ENCODE measurements at places on chromosomes 5 and 9. TPM values are rescaled to one million over a fixed set of nuclear protein-coding genes. Genes with fewer than 3 reads are reported as not detected.

The ALDH1B1 gene
- total RNA-seq: 25.1 TPM

DNA sequence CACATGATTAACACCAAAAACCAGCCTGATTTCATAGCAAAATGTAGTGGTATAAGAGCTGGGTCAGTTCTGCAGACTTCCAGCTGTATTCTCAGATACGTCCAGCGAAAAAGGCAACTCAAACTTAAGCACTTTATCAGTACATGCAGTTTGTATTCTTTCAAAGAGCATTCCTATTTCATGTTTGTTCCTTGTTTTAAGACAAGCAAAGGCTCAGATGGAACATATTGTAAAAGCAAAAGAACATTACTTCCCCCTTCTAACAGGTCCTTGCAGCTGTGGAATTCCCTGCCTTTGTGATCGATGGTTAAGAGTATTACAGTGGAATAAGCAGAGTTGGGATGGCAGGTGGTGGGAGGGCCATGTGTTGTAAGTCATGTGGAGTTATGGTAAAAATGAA lies 86.3 kb upstream of the GRHPR start:
- no peak for DNase-seq

The FOXI1 gene
- total RNA-seq: not detected

GRCh38 chr5:28156981-28157380 lies 1118.6 kb upstream of the CDH9 start:
- DNase-seq: no peak
